ENCODE measurements at places on chromosomes 1 and 21.

DNA sequence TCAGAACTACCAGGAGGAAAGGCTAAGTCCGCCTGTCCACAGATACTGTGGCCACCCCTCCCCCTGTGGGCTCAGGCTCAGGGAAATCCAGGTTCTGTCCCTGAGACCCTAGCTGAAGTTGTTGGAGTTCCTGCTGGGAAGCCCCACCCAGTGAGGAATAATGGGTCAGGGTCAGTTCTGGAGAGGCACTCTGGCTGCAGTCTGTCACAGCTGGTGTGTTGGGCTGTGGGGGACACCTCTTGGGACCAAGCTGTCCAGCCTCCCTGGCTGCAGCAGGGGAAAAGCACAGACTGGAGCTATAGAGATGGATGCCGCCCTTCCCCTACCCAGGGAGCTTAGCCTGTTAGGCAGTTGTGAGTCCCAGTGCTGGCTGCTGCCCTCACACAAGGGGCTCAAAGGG is 65.1 kb upstream of the RGS21 start:
- no peak for DNase-seq

GRCh38 chr21:45818904-45819285 is 162.7 kb upstream of the COL6A1 start:
- DNase-seq: peak; percentile 57

DNA sequence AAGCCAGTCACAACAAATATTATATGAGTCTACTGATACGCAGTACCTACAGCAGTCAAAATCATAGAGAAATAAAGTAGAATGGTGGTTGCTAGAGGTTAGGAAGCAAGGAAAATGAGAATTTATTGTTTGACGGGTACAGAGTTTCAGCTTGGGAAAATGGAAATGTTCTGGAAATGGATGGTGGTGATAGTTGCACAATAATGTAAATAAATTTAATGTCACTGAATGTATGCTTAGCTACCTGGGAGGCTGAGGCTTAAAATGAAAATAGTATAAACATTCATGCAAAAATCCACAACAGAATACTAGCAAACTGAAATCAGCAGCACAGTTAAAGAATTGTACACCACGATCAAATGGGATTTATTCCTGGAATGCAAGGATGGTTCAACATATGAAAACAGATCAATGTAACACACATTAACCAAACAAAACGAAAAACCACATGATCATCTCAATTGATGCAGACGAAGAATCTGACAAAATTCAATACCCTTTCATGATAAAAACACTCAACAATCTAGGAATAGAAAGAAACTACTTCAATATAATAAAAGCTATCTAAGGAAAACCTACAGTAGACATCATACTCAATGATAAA is 10.7 kb downstream of the TUT4 start:
- no peak for DNase-seq

DNA sequence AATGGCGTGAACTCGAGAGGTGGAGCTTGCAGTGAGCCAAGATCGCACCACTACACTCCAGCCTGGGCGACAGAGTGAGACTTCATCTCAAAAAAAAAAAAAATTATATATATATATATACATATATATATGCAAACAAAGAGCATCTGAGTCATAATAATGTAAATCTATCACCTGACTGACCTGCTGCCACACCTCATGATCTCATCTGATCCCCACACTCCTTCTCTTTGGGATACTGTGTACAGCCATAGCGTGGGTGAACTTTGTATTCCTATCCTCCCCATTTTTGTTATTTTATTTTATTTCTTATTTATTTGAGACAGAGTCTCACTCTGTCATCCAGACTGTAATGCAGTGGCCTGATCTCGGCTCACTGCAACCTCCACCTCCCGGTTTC is 2.6 kb upstream of the HDAC1 start:
- no peak for DNase-seq

- DNase-seq: no peak
These were observed 10.0 kb downstream of the MYBPHL start for GRCh38 chr1:109296782-109297181.

- DNase-seq: no peak
These were observed 2.1 kb upstream of the YIPF1 start for GRCh38 chr1:53891678-53892077.

DNA sequence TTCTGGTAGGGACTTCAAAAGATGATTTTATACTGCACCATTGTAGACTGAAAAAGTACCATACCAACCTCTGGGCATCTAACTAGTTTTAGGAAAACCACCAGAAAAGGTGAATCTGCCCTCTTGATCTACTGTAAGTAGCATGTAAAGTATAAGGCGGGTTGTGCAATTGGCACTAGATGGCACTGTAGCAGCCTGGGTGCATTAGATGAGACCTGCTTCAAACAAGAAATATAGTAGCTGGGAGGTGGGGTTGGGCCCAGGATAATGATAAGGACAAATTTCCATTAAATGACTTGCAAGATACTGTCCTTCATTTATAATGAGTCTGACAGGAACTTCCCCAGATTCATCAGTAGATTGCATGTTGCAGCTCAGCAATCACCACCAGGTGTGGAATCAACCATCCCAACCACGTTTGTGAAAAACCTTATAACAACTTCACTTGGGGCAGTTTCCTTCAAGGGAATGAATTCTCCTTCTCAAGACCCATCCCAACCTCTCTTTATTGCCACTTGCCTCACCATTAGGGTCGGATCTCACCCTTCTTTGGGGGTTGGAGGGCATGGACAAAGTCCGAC is 37.3 kb upstream of the IL10 start:
- no peak for DNase-seq

Data from sigmoid colon (tissue), 7 donors.